Fibroblast of mammary gland (primary cell): ENCODE measurements at places on chromosomes 7 and 10.

DNA sequence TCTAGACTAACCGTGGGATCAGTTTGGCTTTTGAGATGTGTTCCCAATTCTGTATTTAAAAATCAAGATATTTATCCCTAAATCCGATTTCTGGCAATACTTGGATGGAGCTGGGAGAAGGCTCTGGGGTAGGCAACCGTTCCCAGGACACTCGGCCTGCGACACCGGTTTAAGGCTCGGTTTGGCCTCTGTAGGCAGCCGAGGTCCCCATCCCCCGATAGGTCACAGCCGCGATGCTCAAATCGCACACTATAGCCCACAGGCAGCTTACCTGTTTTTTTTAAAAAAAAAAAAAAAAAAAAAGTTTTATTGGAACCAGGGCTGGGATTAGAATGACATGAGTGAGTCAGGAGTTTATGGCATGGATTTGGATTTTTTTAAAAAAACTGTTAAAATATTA, 729 bp upstream of the TAF3 start:
- no peak for DNase-seq

- DNase-seq = no peak
Measured at GRCh38 chr7:6654113-6654841, 17.2 kb downstream of the ZNF316 start.

GRCh38 chr10:95496246-95496911, 64.8 kb downstream of the SORBS1 start:
- no peak for DNase-seq

DNA sequence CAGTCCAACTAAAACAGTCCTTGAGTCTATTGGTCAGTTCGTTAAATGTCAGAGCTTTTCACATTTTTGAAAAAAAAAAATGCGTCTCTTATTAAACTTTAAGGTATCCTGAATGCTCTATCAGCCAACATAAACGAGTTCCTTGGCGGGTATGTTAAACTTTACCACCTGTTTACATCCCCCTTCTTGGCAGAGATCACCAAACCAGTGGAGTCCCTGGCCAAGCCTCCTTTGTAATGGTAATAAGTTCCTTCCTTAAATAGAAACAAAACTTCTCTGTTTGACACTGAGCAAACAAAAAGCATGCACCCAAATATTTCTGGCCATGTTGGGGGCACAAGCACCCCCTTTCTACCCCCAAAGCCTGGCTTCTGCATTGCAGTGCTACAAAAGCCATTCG, 3.2 kb downstream of the TRIL start:
- DNase-seq = no peak

DNA sequence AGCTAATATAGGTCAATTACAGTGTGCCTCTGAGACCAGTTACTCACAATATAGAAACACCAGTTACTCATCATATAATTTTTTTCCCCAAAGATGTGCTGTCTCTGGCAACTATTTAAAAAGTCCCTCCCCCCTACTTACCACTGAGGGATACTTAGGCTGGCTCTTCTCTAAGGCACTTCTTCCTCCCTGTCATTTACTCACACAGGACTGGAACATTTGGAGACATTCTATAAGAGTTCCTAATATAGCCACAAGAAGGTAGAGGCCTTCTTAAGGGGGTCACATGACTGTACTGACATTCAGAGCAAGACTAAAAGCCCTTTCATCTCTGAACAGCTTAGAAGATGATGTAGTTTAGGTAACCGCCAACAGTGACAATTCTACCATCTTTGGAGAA, 44.4 kb upstream of the SLIT1 start:
- DNase-seq = peak; percentile 60

GRCh38 chr10:14063531-14064285, 267.0 kb downstream of the FRMD4A start:
- peak; percentile 87 for DNase-seq

- DNase-seq = no peak
Measured at GRCh38 chr7:74606101-74606908, 51.2 kb upstream of the GTF2I start.

GRCh38 chr7:1108264-1108920, 20.5 kb downstream of the GPER1 start:
- DNase-seq = no peak
